Dermis microvascular lymphatic vessel endothelial cell (primary cell): ENCODE measurements at places on chromosomes 13 and 19. TPM values are rescaled to one million over a fixed set of nuclear protein-coding genes. Genes with fewer than 3 reads are reported as not detected.

GRCh38 chr13:50075619-50076097, 60.4 kb downstream of the KCNRG start:
- DNase-seq: no peak

GRCh38 chr19:7159105-7159933, 89.8 kb downstream of the ZNF557 start:
- DNase-seq: no peak

DNA sequence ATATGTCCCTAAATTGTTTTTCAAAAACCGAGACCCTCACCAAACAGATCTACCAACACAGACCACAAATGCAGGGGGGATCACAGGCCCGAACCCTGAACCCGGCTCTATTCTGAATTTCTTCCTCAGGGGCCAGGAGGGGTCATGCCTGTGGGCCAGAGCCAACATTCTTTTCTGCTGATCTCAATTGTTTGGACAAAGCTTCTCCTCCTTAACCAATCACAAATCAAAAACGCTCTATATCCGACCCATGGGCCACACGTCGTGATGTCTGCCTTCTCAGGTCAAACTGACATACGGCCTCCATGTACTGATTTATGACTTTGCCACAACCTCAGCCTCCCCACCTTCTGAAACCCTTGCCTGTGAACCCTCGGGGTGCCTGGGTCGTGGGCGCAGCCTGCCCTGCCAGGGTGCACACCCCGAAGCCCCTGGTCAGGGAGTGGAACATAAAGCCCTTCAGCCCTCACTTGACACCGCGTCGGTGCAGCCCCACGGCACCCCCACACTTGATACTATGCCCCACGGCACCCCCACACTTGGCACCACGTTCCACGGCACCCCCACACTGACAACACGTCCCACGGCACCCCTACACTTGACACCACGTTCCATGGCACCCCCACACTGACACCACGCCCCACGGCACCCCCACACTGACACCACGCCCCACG, 58.4 kb upstream of the C13orf46 start:
- DNase-seq: peak; percentile 77

DNA sequence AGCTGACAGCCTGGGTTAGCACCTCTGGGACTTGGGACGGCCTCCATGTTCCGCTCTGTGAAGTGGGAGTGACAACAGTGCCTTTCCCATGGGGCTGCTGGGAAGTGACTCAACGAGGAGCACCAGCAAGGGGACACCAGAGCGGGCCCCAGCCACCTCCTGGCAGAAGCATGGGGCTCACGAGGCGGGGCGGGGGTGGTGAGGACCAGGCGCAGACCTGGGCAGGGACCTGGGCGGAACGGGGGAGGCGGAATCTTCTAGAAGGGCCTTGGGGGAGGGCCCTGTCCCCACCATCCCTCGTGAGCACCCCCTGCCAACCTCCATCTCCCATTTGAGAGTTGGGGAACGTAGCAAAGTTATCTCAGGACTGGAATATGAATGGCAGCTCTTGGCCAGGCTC, 37.9 kb downstream of the KDM4B start:
- no peak for DNase-seq

- peak; percentile 94 for DNase-seq
These were observed 292.1 kb downstream of the SPRY2 start for GRCh38 chr13:80048802-80049201.

DNA sequence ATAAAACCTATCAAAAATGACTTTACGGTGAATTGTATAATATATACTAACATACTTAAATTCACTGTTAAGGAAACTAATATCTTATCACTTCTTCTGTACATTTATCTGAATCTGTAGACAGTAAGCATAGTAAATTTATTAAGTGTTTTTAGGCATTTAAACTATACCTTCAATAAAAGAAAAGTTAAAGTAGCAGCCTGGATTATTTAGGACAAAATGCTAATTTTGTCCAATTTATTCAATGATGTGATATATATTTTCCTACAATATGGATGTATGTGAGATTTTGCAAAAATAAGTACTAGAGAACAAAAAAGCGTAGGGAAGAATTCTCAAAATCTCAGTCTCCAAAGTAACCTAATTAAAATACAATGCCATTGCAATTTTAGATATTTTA, 299.9 kb downstream of the GPC5 start:
- DNase-seq: no peak

DNA sequence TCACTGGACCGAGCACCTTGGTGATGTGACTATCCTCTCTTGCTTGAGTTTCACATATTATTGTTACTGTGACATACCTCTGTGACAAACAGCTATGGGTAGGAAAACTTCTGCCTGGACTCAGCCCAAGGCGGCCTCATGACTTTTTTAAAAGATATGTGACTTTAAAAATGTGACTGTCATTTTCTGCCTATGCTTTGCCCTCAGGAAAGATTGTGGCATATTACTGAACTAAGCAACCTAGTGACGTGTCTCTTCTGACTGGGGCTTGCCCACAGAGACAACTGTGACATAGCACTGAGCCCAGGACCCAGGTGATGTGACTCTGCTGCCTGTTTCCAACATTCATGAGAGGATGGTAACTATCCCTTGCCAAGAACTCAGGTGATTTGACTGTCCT, 84.8 kb downstream of the ZNF728 start:
- no peak for DNase-seq

- DNase-seq: no peak
These were observed 156.9 kb downstream of the USP12 start for GRCh38 chr13:27014406-27015359.

DNA sequence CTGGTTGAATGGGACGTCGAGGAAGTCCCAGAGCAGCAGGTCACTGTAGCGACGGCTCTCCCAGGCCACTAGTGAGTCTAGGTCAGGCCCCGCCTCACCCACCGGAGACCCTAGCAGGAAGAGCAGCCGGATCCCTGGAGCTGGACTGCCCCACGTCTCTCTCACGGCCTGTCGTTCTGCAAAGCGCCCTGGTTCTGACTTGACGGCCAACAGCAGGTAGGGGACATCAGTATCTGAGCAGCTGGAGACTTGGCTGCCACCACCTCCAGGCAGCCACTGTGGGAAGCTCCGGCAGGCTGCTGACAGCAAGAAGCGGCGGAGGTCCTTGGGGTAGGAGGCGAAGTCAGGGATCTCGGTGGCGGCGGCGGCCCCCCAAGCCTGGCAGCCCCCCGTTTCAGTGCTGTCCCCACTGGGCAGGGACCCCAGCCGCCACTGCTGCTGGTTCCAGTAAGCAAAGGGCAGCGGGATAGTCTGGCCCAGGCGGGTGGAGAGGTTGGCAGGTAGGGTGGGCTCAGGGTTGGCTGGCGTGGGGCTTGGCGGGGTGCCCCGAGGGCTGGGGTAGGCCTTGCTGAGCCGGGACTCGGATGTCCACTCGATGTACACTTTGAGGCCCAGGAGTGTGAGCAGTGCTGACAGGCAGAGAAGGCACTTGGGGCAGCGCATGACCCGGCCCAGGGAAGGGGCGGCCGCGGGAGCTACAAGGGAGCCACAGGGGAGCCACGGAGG, 895 bp downstream of the B3GNT8 start:
- no peak for DNase-seq

- no peak for DNase-seq
These were observed 46.0 kb upstream of the STK24 start for GRCh38 chr13:98622931-98623331.

- DNase-seq: no peak
These were observed 12.1 kb upstream of the LGALS14 start for GRCh38 chr19:39692166-39692565.

DNA sequence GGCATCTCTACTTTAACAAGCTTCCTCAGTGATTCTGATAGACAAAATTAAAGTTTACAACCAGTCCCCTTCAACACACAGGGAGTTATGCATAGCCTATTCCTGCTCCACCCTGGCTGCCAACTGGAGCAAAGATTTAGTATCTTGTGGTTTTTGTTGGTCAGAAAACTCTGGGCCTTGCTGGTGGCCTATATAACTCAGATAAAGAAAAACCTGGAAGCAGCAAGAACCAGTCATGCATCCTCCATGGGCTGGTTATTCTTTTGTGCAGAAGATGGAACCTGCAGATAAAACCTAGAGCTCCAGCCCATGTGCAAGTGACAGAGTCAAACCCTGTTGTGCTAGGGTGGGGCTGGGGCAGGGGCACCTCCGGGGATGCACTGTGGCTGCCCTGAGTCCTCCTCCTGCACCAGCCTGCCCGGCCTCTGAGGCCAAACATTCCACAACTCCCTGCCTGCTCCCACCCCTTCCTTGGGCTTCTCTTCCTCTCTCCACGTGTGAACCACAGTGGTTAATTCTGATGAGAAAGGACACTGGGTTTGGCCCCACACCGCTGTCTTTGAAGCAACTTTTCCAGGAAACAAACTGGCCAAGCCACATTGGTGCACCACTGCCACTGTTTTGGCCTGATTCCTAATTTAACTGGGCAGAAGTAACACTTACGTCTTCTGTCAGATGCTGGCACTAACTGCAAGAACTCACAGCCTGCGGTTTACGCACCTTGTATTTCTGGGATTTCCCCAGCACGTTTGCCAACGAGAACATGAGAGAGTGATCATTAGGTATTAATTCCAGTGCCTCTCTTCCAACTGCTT, 23.3 kb upstream of the GGACT start:
- no peak for DNase-seq

GRCh38 chr19:52602941-52603340, 32.9 kb downstream of the ZNF701 start:
- DNase-seq: no peak

GRCh38 chr13:39106216-39107005, 68.2 kb downstream of the NHLRC3 start:
- no peak for DNase-seq

DNA sequence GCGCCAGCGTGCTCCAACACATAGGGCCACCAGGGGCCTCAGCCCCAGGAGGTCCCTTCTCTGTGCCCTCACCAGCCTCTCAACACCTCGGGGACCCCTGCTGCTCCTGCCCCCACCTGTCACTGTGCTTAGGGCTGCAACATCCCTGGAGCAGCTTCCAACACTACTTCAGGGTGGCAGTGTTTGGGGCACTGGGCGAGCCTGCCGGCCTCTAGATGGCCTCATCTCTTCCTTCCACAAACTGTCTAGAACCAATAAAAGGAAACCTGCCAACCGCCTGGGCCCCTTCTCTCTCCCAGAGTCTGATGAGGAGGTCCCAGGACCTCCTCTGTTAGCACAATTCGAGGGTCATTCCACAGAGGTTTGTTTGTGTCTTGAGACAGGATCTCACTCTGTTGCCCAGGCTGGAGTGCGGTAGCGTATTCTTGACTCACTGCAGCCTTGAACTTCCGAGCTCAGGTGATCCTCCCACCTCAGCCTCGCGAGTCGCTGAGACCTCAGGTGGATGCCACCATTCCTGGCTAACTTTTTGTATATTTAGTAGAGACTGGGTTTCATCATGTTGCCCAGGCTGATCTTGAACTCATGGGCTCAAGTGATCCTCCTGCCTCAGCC, 10.1 kb upstream of the SHD start:
- DNase-seq: no peak

- no peak for DNase-seq
These were observed 4.2 kb upstream of the DAPK3 start for GRCh38 chr19:3975144-3975543.

GRCh38 chr19:13070425-13071140, 32.1 kb downstream of the LYL1 start:
- no peak for DNase-seq

DNA sequence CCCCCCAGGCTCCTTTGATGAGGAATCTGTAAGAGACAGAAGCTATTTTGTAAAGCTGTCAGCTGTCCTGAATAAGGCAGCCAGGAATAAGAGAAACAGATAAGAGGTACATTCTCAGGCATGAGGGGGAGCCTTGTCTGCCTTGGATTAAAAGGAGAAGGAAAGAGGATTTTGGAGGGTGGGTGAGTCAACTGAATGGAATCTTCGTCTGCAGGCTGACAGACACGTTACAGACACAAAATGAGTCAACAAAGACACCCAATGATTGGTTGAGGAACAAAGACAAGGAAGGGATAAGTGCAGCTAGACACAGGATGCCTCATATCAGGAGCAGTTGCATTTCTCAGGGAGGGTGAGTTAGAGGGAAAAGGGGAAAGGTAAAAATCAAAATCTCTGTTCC, 162.5 kb downstream of the OLFM4 start:
- no peak for DNase-seq

DNA sequence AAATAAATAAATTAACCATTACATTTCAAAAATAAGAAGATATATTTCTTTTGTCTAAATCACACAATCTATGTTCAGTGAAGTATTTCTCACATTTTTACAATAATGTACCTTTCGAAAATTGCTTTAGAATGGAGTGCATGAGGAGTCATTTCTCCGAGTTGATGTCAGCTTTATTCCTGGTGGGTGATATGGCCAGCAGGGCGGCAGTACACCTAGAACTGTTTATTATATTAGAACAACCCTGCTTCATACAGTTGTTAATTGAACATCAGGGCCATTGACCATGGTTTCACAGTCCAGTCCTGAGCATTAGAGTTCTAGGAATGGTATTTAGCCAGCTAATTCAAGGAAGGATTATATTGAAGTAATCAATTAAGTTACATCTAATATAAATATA, 696.3 kb upstream of the SLC10A2 start:
- no peak for DNase-seq

GRCh38 chr19:43290568-43291359, 21.4 kb upstream of the PSG9 start:
- no peak for DNase-seq

DNA sequence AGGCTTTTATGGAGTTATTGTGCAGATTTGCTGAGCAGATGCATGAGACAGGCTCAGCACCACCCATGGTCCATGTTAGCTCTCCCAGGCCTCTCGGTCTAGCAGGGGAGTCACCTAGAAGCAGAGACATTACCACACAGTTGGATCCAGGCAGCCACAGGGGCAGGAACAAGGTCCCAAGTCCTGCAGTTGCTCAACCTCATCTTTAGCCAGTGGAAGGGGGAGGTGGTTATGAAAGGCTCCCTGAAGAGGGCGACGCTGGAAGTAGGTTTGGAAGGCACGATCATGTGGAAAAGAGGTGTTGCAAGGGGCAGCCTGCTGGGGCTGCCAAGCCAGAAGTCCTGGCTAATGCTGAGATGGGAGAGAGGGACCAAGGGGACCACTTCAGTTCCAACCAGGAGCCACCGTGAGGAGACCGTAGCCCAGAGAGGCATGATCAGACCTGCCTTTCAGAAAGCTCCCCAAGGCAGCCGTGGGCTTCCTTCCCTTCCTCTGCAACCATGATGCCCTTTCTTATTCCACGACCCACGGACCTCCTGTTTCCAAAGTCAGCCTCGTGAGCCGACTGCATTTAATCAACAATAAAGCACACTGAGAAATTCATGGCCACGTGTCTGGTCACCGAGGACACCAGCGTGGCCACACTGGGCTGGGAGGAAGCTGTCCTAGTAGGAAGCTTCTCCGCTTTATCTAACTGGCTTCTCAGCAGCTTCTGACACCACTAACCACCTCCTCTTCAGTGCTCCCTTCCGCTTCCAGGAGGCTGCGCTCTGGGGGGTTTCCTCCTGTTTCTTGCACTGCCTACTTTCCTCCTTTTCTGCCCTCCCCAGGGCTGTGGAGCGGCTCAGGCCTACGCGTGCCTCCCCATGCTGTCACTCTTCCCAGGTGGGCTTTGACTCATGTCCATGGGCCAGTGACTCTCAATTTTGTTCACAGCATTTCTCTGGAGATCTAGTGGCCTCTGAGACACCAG, 2.6 kb downstream of the AP1M1 start:
- DNase-seq: no peak

KIR2DL1 gene
- total RNA-seq: not detected in 2 replicates

MUC16 gene
- not detected in 2 replicates for total RNA-seq

ZNF266 gene
- total RNA-seq: 6.5 and 9.7 TPM in 2 replicates

PCDH20 gene
- total RNA-seq: not detected in 2 replicates

TSKS gene
- not detected in 2 replicates for total RNA-seq

ZNF835 gene
- total RNA-seq: 0.13 and 0.51 TPM in 2 replicates

KCNRG gene
- 5.8 and 6.7 TPM in 2 replicates for total RNA-seq

LRP3 gene
- 6.9 and 13.0 TPM in 2 replicates for total RNA-seq

DENND1C gene
- not detected in 2 replicates for total RNA-seq

EBI3 gene
- total RNA-seq: 0.26 and 1.5 TPM in 2 replicates

FGF22 gene
- total RNA-seq: not detected in 2 replicates

TNFSF9 gene
- total RNA-seq: 0.39 and 0.63 TPM in 2 replicates

ATXN8OS gene
- total RNA-seq: not detected in 2 replicates

OSCAR gene
- under 0.01 TPM in 1 of 2 replicates, not detected in the other for total RNA-seq
